Colonic mucosa (tissue), 4 donors: ENCODE measurements at places on chromosomes 3 and 15. TPM values are rescaled to one million over a fixed set of nuclear protein-coding genes. Genes with fewer than 3 reads are reported as not detected.

GRCh38 chr3:182698078-182698477, 95.2 kb upstream of the ATP11B start:
- no peak for DNase-seq

The ZNF770 gene
- 31.9 TPM for total RNA-seq

DNA sequence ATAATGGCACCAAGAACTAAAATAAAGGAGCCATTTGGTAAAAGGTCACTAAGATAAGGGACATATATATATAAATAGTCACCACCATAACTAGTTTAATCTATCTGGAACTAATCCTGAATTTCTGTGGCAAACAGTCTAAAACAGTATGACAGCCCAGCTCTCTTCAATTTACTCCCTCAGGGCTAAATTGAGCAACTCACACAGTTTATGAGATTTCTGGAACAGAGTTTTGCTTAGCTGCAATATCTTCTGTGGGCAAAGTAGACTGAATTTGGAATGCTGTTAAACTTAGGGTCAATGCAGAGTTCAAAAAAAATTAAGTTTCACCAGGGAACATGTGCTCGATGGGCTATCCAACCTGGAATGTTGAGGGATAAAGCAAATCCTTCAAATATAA, 70.1 kb upstream of the VEPH1 start:
- DNase-seq, result no peak

GRCh38 chr3:65400899-65401298, 637.8 kb downstream of the MAGI1 start:
- DNase-seq, result no peak

The HCN4 gene
- 0.08 TPM for total RNA-seq

GRCh38 chr3:100865442-100865841, 127.8 kb downstream of the ABI3BP start:
- DNase-seq, result no peak
